BJ (cell line): ENCODE measurements at places on chromosomes 1 and 21.

DNA sequence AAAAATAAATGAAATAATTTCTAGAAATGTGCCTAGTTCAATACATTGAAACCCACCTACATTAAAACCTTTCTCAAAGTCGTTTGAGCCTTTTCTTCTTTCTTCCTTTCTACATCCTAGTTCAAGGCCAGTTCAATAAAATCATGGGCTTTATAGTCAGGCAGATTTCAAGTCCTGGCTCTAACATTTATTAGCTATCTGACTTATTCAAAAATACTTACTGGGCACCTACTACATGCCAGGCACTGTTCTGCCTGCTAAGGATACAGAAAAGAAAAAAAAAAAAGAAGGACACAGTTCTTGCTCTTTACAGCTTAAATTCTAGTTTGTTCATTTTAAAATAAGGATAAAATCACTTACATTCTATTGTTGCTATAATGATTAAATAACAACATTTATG lies 134.2 kb upstream of the FGGY start:
- no peak for DNase-seq

DNA sequence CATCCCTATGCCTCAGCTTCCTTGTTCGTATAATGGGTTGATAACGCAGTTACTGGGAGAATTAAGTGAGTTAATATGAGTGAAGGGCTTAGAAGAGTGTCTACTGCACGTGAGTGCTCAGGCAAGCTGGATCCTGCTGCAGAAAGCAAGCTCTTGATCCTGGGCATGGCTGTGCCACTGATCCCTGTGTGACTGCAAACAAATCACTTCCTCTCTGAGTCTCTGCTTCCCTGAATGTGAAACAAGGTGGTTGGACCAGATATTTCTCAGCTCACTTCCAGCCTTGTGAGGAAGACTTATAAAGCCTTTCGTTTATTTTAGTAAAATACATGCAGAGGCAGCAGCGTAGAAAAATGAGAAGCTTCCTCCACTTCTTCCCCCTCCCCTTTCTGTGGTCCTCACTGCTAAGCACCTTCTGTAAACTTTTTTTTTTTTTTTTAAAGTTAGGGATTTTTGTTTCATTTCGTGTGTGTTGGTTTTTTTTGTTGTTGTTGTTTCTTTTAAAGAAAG lies 13.8 kb downstream of the PSEN2 start:
- no peak for DNase-seq

- no peak for DNase-seq
These were observed 14.9 kb upstream of the AGT start for GRCh38 chr1:230728710-230729392.

GRCh38 chr1:181674617-181675016 lies 191.3 kb downstream of the CACNA1E start:
- no peak for DNase-seq

DNA sequence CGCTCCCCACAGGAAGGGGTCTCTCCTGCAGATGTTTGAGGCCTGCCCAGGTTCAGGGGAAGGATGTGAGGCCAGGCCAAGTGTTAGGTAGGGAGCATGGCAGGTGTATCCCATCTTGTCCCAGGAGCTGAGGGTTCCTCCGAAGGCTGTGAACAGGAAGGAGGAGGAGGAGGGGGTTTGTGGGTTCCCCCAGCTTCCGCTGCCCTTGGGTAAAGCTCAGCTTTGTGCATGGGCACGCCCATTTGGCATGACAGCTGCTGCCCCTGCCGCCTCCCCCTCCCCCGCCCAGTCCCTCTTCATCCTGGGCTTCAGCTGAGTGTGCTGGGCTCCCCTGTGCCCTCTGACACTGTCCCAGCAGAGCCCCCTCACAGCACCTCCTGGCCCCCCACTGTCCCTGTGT lies 25.5 kb downstream of the TNFRSF8 start:
- no peak for DNase-seq

GRCh38 chr1:16013220-16013907 lies 4.5 kb downstream of the HSPB7 start:
- no peak for DNase-seq

GRCh38 chr1:183281039-183281438 lies 95.0 kb downstream of the LAMC2 start:
- DNase-seq = no peak

DNA sequence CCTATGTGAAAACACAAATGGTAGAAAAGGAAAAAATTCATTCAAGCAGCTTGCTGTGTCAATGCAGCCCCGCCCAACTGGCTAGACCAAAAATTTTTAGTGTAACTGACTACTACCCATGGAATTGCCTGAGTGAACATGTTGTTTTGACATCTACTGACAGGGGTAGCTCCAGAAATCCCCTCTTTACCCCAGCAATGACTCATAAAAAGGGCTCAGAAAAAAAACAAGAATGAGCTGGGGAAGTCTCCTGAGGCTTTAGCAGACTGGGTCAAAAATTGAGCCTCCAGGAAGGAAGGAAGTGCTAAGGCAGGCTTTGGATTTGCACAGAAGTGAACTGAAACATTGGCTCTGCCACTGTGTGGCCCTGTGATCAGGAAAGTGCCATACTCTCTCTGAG lies 24.4 kb upstream of the FGGY start:
- no peak for DNase-seq

DNA sequence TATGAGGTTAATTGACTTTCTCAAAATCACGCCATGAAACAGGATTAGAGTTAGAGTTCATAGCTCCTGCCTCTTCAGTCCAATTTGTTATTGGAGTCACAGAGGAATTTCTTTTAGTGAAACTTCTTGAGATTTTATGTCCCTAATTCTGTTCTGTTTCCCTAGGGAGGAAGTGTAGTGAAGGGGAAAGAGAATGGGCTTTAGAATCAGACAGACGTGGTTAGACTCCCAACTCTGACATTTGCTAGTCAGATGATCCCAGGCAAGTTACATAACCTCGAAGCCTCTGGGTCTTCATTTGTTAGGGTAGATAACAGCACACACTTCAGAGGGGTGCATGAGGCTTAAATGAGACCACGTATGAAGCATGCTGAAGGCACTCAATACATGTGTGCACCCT lies 83.9 kb downstream of the ASTN1 start:
- DNase-seq = no peak

- no peak for DNase-seq
These were observed 347.2 kb downstream of the DISC1 start for GRCh38 chr1:231973830-231974229.

GRCh38 chr1:101301446-101302057 lies 64.7 kb downstream of the S1PR1 start:
- DNase-seq = no peak

GRCh38 chr1:207644166-207644851 lies 624 bp upstream of the CR1L start:
- no peak for DNase-seq

DNA sequence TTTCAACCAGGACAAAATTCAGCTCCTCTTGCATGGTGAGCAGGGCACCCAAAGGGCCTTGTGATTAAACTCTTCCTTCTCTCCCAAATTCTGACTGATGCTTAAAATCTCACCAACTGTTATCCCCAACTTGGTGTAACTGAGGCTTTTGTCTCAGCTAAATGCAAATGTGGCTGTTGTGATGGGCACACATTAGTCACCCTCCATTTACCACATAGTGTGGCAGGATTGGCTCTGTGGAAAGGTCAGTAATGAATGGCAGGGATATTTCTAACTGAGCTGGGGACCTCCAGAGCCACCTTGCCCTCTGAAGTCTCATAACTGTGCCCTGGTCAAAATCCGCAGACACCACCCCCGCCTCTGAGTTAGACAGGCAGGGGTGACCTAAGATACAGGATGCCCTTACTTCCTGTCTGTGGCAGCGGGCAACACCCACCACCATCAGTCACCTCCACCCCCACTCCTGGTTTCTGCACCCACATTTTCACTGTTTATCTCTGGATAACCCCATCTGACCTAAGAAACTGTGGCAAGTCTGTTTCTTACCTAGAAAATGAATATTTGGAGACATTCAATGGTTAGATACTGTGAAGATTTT lies 25.4 kb upstream of the RGS16 start:
- DNase-seq = no peak

GRCh38 chr1:201302163-201303152 lies 19.2 kb downstream of the PKP1 start:
- DNase-seq = no peak

GRCh38 chr21:45848331-45848730 lies 133.2 kb upstream of the COL6A1 start:
- DNase-seq = no peak

GRCh38 chr1:17538428-17539117 lies 925 bp upstream of the ARHGEF10L start:
- DNase-seq = no peak

GRCh38 chr1:116806671-116807070 lies 52.4 kb downstream of the CD2 start:
- no peak for DNase-seq
